ENCODE measurements at places on chromosomes 12 and 14.
A peak's percentile ranks its signal among the peaks of the same experiment; 100 is the strongest.

DNA sequence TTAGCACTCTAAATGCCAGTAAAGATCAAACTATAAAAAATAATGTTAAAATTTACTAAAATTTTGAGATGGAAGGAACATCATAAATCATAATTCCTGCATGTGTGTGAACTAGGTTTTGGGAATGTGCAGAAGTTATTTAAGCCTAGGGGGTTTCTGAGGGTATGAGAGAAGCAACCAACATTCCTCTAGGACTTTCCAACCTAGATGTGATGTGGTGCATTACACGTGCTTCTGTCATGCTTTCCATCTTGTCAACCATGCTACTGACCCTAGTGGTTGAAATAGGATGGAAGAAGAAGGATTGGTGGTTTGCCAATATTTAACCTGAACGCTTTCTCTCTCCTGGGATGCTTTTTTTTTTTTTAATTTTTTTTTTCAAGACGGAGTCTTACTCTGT lies 209.3 kb downstream of the AEBP2 start:
- DNase-seq = no peak

- no peak for DNase-seq
Measured at GRCh38 chr12:110282300-110282860, 1.3 kb downstream of the ATP2A2 start.

DNA sequence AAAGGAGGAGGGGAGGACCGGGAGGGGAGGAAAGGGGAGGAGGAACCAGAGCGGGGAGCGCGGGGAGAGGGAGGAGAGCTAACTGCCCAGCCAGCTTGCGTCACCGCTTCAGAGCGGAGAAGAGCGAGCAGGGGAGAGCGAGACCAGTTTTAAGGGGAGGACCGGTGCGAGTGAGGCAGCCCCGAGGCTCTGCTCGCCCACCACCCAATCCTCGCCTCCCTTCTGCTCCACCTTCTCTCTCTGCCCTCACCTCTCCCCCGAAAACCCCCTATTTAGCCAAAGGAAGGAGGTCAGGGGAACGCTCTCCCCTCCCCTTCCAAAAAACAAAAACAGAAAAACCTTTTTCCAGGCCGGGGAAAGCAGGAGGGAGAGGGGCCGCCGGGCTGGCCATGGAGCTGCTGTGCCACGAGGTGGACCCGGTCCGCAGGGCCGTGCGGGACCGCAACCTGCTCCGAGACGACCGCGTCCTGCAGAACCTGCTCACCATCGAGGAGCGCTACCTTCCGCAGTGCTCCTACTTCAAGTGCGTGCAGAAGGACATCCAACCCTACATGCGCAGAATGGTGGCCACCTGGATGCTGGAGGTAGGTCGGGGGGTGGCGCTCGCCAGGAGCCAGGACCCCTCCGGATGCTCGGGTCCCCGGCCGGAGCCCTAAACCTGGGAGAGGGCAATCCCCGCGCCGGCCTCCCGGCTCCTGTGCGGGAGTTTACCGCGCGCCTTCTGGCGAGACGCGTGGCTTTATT lies at the start of gene CCND2:
TSS of gene CCND2 (plus strand) at position 111 of the 744 bp plus-strand sequence. CDS start at position 390, 279 bp downstream.
- peak; percentile 93 for DNase-seq

DNA sequence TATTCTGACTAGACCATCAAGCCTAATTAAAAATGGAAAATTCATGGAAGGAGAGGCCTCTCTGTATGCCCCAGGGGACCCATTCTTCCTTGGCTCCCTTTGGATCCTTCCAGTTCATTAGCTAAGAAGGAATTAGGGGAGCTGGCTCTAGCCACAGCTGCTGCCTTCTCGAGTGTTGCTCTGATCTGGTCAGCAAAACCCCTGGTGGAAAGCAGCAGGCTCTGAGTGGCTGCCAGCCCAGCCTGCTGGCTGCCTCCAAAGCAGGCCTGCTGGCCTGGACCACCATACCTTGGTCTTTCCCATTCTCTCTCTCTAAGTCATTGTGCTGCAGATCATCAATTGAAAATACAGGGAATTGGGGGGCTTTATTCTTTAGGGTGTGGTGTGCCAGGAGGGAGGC lies 29.0 kb upstream of the AKAP6 start:
- DNase-seq = no peak

DNA sequence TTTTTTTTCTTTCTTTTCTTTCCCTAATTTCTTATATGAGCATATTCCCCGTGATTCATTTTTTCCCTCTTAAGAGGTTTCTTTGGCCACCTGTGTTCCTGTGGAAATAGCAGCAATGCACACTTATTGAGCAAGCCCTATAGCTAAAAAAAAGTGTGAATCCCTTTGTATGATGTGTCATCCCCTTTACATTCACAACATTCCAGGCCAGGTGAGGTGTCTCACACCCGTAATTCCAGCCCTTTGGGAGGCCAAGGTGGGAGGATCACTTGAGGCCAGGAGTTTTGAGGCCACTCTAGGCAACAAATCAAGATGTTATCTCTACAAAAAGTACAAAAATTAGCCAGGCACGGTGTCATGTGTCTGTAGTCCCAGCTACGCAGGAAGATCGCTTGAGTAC lies 700.4 kb upstream of the TBX3 start:
- DNase-seq = no peak

DNA sequence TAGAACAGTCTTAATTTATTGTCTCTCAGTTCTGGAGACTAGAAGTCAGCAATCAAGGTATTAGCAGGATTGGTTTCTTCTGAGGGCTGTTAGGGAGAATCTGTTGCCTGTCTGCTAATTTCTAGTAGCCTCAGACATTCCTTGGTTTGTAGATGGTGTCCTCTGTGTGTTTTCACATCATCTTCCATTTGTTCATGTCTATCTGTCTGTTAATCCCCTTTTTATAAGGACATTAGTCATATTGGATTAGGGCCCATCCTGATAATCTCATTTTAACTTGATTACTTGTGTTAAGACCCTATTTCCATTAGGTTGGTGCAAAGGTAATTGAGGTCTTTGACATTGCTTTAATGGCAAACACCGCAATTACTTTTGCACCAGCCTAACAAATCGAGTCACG lies 34.3 kb downstream of the TBC1D15 start:
- DNase-seq = no peak

DNA sequence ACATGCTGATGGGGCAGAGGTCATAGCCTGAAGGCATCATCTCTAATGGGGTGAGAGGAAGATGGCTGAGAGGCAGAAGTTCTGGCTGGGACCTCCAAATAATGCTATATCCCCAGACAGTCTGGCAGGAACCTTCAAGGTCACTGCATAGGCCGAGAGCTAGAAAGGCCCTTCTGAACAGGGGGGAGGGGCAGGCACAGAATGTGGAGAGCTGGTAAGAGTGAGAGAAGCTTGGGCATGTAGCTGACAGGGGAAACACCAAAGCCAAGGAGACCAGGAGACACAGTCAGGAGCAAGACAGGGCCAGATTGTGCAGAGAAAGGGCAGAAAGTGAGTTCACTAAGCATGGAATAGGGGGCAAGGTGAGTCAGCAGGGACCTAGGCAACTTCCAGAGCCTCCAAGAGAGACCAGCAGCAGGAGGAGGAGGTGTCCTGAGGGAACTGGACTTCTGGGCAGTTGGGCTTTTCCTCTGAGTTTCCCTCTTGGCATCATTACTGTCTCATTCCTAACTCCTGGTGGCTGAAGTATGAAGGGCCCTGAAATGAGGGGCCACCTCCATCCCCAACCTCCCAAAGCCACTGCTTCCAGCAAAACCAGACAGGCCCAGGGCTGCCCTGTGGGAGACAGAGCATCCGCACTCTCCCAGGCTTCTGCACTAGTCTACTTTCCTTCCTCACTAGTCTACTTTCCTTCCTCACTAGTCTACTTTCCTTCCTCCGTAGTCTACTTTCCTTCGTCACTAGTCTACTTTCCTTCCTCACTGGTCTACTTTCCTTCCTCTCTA lies 17.1 kb downstream of the ANO2 start:
- no peak for DNase-seq

DNA sequence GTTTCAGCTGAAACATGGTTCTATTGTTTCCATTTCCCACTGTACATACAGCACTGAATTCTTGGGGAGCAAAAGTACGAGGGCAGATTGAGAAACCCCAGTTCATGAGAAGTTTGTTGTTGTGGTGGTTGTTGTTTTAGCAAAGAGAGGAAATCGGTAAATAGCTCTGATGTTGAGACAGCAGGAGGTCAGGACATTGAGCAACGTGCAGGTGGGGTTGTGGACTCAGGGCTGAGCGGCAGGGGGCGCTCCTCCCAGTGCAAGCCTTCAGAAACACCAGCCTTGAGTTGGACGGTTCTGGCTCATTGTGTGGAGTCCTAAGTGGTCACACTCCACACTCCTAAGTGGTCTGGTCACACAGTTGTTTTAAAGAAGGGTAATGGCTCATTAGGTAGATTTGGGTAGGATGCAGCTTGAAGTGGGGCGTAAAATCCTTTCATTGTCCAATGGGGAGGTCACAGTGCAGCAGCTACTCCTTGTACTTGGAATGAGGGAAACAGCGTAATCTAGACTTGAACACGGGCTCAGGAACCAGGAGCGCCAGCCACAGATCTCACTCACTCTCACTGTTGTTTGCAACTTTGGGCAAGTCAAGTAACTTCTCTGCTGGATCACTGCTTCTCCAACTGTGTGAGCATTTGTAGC lies 14.5 kb upstream of the PWP1 start:
- DNase-seq = peak; percentile 83

- DNase-seq = no peak
Measured at GRCh38 chr12:115672506-115673080, 604.9 kb downstream of the MED13L start.

- DNase-seq = peak; percentile 95
Measured at GRCh38 chr14:37874429-37875109, 279.1 kb downstream of the TTC6 start.

- DNase-seq = no peak
Measured at GRCh38 chr14:32142341-32142740, 59.5 kb upstream of the RNU6-7 start.

GRCh38 chr12:107320929-107321631 lies 227.7 kb upstream of the CRY1 start:
- peak; percentile 94 for DNase-seq
